RWPE2 (cell line): ENCODE measurements at places on chromosomes 16 and 17.

- DNase-seq = no peak
- H3K4me3 ChIP-seq = no peak overlapping the region
- H3K27me3 ChIP-seq = no peaks in the 10 kb centered on the region
- no peak overlapping the region for H3K27ac ChIP-seq
Observed at GRCh38 chr17:60989379-60989778, 311.7 kb downstream of the BCAS3 start.

- H3K36me3 ChIP-seq = no peaks in the 10 kb centered on the region
- H3K27me3 ChIP-seq = peaks cover 32% of the 10 kb centered on the region
- peaks cover 16% of the 10 kb centered on the region for H3K4me1 ChIP-seq
- peak overlapping the region; percentile 51 for H3K4me3 ChIP-seq
- DNase-seq = no peak
- peak overlapping the region; percentile 39 for H3K27ac ChIP-seq
Observed at GRCh38 chr17:14302091-14302430, 1.2 kb downstream of the HS3ST3B1 start.

- H3K27ac ChIP-seq = no peak overlapping the region
- no peaks in the 10 kb centered on the region for H3K36me3 ChIP-seq
- H3K27me3 ChIP-seq = no peaks in the 10 kb centered on the region
- DNase-seq = no peak
Observed at GRCh38 chr16:11283820-11284248, 2.7 kb upstream of the PRM1 start.

DNA sequence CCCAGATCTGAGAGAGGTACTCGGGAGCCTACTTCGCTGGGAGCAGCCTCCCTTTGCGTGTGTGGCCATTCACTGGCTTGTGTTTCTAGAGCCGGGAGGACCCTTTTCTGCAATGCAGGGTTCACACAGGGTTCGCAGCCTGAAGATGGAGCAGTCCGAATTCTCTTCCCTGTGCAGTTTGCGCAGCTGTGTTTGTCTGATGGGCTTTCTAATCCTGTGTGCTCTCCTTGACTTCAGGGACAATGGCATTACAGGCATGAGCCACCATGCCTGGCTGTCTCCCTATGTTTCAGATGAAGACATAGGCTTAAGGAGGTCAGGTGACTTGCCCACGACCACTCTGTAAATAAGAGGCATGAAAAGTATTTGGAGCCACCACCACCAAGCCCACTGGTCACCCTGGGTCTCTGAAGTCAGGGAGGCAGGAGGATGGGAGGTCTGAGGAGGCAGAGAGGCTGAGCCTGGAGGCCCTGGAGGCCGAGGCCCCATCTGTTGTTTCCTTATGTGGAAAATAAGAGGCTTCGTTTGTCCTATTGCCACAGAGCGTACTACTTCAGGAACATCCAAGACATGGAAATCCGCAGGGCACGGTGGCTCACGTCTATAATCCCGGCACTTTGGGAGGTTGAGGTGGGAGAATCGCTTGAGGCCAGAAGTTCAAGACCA lies 5.0 kb upstream of the STH start:
- H3K4me1 ChIP-seq = no peaks in the 10 kb centered on the region
- DNase-seq = no peak
- H3K27me3 ChIP-seq = no peaks in the 10 kb centered on the region
- H3K4me3 ChIP-seq = no peak overlapping the region

DNA sequence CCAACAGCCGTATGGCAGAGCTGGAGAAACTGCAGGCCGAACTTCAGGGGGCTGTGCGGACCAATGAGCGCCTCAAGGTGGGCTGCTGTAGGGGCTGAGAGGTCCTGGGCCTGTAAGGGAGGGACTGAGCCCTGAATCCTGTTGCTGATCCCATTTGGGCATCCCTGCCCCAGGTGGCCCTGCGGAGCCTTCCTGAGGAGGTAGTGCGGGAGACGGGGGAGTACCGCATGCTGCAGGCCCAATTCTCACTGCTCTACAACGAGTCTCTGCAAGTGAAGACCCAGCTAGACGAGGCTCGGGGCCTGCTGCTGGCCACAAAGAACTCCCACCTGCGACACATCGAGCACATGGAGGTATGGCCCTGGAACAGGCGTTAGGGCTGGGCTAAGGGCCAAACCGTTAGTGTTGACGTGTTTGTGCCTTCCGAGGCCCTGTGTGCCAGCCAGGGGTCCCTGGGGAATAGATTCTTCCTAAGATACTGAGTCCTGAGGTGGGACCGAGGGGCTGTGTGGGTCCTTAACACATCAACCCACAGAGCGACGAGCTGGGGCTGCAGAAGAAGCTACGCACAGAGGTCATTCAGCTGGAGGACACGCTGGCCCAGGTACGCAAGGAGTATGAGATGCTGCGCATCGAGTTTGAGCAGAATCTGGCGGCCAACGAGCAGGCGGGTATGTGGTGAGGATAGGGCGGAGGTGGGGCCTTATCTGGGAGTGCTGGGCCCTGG lies 4.2 kb downstream of the RNF40 start:
- H3K27ac ChIP-seq = no peak overlapping the region
- peaks cover 10% of the 10 kb centered on the region for H3K4me1 ChIP-seq
- H3K36me3 ChIP-seq = peaks cover 85% of the 10 kb centered on the region
- H3K4me3 ChIP-seq = no peak overlapping the region
- peak; percentile 32 for DNase-seq

- no peaks in the 10 kb centered on the region for H3K4me1 ChIP-seq
- DNase-seq = no peak
- H3K27me3 ChIP-seq = peaks cover 74% of the 10 kb centered on the region
- H3K4me3 ChIP-seq = no peak overlapping the region
- H3K36me3 ChIP-seq = no peaks in the 10 kb centered on the region
Observed at GRCh38 chr16:74030000-74030706, 266.5 kb upstream of the PSMD7 start.

DNA sequence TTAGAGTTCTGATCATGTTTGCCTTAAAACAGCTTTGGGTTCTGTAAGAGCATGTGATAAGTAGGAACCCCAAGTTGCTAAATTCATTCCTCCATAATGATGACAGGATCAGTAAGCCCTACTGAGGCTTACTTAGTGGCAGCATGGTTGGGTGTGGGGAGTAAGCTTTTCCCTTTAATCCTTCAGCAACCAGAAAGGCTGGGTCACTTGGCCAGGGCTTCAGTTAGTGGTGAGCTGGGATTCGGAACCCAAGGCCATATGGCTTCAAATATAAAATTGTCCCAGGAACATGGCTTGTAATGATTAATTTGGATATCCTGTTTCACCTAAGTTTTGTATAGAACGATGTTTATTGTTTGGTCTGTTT lies 850 bp downstream of the GINS3 start:
- peak overlapping the region; percentile 59 for H3K27ac ChIP-seq
- H3K4me3 ChIP-seq = peak overlapping the region; percentile 91
- no peaks in the 10 kb centered on the region for H3K27me3 ChIP-seq
- no peaks in the 10 kb centered on the region for H3K4me1 ChIP-seq
- H3K36me3 ChIP-seq = peaks cover 13% of the 10 kb centered on the region

DNA sequence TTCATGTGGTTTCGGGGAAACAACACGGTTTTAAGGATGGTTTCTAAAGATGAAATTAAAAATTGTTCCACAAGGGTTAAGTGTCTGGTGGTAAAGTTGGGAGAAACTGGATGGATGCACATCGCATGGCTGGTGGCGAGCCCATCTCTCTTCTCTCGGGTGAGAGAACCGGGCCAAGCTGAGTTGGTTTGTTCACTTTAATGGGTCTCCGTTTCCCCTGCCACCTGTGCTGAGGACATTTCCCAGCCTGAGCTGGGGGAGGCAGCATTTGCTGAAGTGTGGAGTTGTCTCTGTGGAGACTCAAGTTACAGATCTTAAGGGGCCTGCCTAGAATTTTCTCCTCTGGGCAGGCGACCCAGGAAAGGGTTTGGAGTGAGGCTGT lies 7.9 kb downstream of the FUS start:
- no peaks in the 10 kb centered on the region for H3K27me3 ChIP-seq
- H3K4me1 ChIP-seq = no peaks in the 10 kb centered on the region
- peaks cover 99% of the 10 kb centered on the region for H3K36me3 ChIP-seq
